ENCODE measurements at places on chromosomes 5 and 9.

- no peak for DNase-seq
- peaks cover 6% of the 10 kb centered on the region for H3K36me3 ChIP-seq
- H3K4me1 ChIP-seq = no peaks in the 10 kb centered on the region
- H3K4me3 ChIP-seq = no peak overlapping the region
- no peak overlapping the region for H3K27ac ChIP-seq
Observed at GRCh38 chr5:108184940-108185339, 197.0 kb downstream of the FBXL17 start.

- H3K4me3 ChIP-seq = no peak overlapping the region
- DNase-seq = no peak
- no peaks in the 10 kb centered on the region for H3K27me3 ChIP-seq
- H3K36me3 ChIP-seq = no peaks in the 10 kb centered on the region
Observed at GRCh38 chr9:114244570-114244969, 78.3 kb upstream of the ORM1 start.

DNA sequence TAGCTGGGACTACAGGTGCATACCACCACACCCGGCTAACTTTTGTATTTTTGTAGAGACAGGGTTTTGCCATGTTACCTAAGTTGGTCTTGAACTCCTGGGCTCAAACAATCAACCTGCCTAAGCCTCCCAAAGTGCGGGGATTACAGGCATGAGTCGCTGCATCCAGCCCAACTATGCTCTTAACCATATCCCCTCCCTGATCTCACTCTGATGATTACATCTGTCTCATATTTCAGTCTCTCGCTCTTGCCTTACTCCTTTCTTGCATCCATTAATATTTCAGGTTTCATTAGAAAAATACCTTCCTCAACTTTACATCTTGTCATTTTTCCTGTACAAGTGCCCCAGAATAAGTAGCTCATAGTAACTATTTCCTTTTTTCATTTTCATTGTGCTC, 61.0 kb upstream of the BASP1 start:
- H3K27ac ChIP-seq = no peak overlapping the region
- H3K4me3 ChIP-seq = no peak overlapping the region
- H3K27me3 ChIP-seq = no peaks in the 10 kb centered on the region

GRCh38 chr5:143404416-143405062, 1.1 kb upstream of the NR3C1 start:
- H3K27ac ChIP-seq = peak overlapping the region; percentile 98
- no peaks in the 10 kb centered on the region for H3K27me3 ChIP-seq
- H3K36me3 ChIP-seq = peaks cover 4% of the 10 kb centered on the region

GRCh38 chr9:17330097-17330496, 195.3 kb downstream of the CNTLN start:
- no peaks in the 10 kb centered on the region for H3K27me3 ChIP-seq
- peaks cover 5% of the 10 kb centered on the region for H3K36me3 ChIP-seq
- DNase-seq = no peak
- H3K4me3 ChIP-seq = no peak overlapping the region
- no peak overlapping the region for H3K27ac ChIP-seq

- no peak overlapping the region for H3K27ac ChIP-seq
- no peak overlapping the region for H3K4me3 ChIP-seq
- no peak for DNase-seq
Observed at GRCh38 chr9:69412741-69413150, 87.7 kb downstream of the ENTREP1 start.

DNA sequence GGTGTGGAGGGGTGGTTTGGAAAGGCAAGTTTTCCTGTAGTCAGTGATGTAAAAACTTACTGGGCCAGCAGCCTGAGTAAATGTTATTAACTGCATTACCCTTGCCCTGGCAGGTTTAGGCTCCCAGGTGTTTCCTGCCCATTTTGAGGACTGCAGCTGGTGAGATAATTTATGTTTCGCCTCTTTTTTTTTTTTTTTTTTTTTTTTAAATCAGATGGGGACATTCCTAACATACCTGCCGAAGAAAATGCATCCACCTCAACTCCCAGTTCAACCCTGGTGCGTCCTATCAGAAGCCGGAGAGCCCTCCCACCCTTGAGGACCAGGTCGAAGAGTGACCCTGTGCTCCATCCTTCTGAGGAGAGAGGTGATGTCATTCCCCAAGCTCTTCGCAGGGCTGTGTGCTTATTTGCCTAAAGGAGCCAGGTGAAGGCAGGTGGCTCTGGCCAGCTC, 60.6 kb downstream of the ENTREP1 start:
- H3K27ac ChIP-seq = no peak overlapping the region
- H3K27me3 ChIP-seq = no peaks in the 10 kb centered on the region

GRCh38 chr9:3968891-3969290, 331.0 kb downstream of the GLIS3 start:
- H3K4me1 ChIP-seq = no peaks in the 10 kb centered on the region
- no peaks in the 10 kb centered on the region for H3K36me3 ChIP-seq
- no peaks in the 10 kb centered on the region for H3K27me3 ChIP-seq
- DNase-seq = no peak
- no peak overlapping the region for H3K4me3 ChIP-seq
- H3K27ac ChIP-seq = no peak overlapping the region

DNA sequence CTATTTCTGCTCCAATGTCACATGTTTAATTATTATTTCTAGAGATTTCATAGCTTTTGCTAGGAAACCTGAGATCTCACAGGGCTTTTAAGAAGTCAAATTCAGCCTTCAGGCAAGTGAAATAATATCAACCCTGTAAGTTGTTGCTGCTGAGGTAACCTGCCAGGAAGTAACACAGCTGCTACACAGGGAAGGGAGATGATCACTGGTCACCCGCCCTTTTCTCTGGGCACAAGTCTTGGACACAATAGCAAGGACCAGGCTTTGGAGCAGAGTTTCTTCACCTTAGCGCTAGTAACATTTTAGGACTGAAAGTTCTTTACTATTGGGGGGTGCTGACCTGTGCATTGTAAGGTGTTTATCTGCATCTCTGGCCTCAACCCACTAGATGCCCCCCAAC, 50.1 kb downstream of the PTTG1 start:
- H3K27ac ChIP-seq = no peak overlapping the region
- peaks cover 29% of the 10 kb centered on the region for H3K4me1 ChIP-seq
- no peak overlapping the region for H3K4me3 ChIP-seq
- no peaks in the 10 kb centered on the region for H3K36me3 ChIP-seq
- H3K27me3 ChIP-seq = no peaks in the 10 kb centered on the region
- no peak for DNase-seq

Data from vagina (tissue), 2 donors.